DND-41 (cell line): ENCODE measurements at places on chromosomes 16 and 17.

GRCh38 chr17:13508896-13509295 is 92.8 kb downstream of the HS3ST3A1 start:
- H3K4me1 ChIP-seq, result no peaks in the 10 kb centered on the region
- no peaks in the 10 kb centered on the region for H3K36me3 ChIP-seq
- no peak for DNase-seq
- H3K27ac ChIP-seq, result no peak overlapping the region
- H3K4me3 ChIP-seq, result no peak overlapping the region

DNA sequence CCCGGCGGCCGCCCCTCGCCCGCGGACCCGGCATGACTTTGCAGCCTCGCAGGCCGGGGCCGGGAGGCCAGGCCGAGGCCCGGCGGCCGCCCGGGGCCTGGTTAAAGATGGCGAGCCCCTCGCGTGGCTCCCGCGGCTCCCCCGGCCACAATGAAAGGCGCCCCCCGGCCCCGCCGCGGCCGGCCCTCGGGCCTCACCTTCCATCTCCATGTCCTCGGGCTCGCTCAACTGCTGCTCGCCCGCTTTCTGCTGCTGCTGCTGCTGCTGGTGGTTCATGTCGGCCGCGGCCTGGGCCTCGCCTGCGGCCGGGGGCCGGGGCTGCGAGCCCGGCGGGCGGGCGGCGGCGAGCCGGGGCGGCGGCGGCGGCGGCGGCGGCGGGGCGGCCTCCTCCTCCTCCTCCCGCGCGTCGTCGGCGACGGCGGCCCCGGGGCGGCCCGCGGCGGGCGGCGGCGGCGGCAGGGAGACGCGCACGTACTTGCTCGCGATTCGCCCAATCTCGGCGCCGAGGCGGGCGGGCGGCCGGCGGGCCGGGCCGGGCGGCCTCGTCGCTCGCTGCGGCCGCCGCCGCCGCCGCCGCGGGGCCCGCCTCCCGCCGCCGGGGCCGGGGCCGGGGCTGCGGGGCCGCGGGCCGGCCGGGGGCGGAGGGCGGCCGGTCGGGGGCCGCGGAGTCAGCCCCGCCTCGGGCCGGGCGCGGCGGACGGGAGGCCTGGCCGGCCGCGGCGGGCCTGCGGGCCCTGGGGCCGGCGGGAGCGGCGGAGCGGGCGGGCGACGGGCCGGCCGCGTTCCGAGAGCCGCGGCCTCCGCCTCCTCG is 491 bp downstream of the USP7 start:
- peaks cover 51% of the 10 kb centered on the region for H3K4me1 ChIP-seq
- H3K27ac ChIP-seq, result peak overlapping the region; percentile 84
- peak overlapping the region; percentile 74 for H3K4me3 ChIP-seq
- H3K36me3 ChIP-seq, result peaks cover 14% of the 10 kb centered on the region; the same call in 1 of the 2 replicates
- no peak for DNase-seq

DNA sequence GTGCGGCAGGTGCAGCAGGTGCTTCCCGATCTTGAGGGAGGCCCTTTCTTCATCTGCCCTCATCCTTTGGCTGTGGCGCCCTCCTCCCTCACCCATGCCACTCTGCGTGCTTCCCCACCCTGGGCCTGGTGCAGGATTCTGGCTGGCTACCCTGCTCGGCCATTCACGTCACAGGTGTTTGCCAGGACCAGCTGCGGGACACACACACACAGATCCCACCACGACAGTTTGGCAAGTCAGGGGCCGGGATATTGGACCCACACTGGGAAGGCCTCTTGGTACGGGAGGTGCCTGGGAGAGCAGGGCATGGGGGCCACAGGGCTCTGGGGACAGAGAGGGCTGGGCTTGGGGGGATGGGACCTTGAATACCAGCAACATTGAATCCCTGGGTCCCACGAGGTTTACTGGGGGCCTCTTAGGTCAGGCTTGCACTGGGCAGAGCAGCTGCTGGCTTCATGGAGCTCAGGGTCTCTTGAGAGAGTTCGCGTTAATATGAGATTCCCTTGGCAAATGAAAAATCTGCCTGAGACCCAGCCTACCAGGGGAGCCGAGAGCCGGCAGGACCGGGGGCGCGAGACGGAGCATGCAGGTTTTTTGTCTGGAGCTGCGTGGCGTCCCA is 15.1 kb downstream of the ADCY7 start:
- no peaks in the 10 kb centered on the region for H3K4me1 ChIP-seq
- DNase-seq, result no peak
- H3K4me3 ChIP-seq, result no peak overlapping the region
- no peaks in the 10 kb centered on the region for H3K27me3 ChIP-seq
- no peaks in the 10 kb centered on the region for H3K36me3 ChIP-seq
- no peak overlapping the region for H3K27ac ChIP-seq

- H3K27ac ChIP-seq, result no peak overlapping the region
- H3K4me3 ChIP-seq, result no peak overlapping the region
- no peaks in the 10 kb centered on the region for H3K36me3 ChIP-seq
- peak; percentile 32 for DNase-seq
- H3K27me3 ChIP-seq, result no peaks in the 10 kb centered on the region
- no peaks in the 10 kb centered on the region for H3K4me1 ChIP-seq
These were observed 12.3 kb downstream of the LRRC3C start for GRCh38 chr17:39939588-39940419.

GRCh38 chr17:19334331-19334730 is 28.2 kb downstream of the B9D1 start:
- H3K27me3 ChIP-seq, result peaks cover 34% of the 10 kb centered on the region
- H3K4me3 ChIP-seq, result no peak overlapping the region
- no peaks in the 10 kb centered on the region for H3K4me1 ChIP-seq
- no peak overlapping the region for H3K27ac ChIP-seq
- no peaks in the 10 kb centered on the region for H3K36me3 ChIP-seq

DNA sequence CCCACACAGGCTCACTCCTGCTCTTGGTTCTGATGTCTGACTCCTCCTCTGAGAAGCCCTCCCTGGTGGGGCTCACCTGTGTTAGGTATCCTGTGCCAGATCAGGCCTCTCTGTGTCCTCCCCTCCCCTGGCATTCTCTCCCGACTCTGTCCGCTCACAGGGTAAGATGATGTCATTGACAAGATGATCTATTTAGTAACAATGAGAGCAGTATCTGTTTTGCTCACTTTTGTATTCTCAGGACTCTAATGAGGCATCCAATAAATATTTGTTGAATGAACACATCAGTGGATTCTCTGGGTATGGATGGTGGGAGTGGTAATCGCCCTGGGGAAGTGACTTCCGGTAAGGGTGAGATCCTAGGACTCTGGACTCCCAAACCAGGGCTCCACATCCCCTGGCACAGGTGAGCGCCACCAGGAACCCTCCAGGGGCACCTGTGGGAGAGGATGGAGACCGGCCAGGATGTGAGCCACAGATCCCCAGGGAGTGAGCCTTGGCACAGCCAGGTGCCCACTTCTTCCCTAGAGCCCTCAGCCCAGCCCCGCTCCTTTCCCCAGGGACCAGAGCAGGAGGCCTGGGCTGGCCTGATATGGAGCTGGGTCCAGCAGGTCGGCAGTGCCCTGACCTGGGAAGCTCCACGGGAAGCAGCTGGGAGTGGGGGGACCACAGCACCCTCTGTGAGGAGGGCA is 5.4 kb upstream of the HAP1 start:
- no peak overlapping the region for H3K27ac ChIP-seq
- peaks cover 7% of the 10 kb centered on the region for H3K4me1 ChIP-seq
- no peaks in the 10 kb centered on the region for H3K36me3 ChIP-seq
- H3K27me3 ChIP-seq, result no peaks in the 10 kb centered on the region
- DNase-seq, result no peak

GRCh38 chr17:72977771-72978417 is 114.6 kb downstream of the SLC39A11 start:
- no peaks in the 10 kb centered on the region for H3K4me1 ChIP-seq
- DNase-seq, result no peak
- no peaks in the 10 kb centered on the region for H3K36me3 ChIP-seq
- H3K4me3 ChIP-seq, result no peak overlapping the region

GRCh38 chr17:49518346-49519078 is 23.4 kb downstream of the NGFR start:
- no peak for DNase-seq
- H3K4me1 ChIP-seq, result no peaks in the 10 kb centered on the region
- H3K27ac ChIP-seq, result no peak overlapping the region
- H3K4me3 ChIP-seq, result no peak overlapping the region

DNA sequence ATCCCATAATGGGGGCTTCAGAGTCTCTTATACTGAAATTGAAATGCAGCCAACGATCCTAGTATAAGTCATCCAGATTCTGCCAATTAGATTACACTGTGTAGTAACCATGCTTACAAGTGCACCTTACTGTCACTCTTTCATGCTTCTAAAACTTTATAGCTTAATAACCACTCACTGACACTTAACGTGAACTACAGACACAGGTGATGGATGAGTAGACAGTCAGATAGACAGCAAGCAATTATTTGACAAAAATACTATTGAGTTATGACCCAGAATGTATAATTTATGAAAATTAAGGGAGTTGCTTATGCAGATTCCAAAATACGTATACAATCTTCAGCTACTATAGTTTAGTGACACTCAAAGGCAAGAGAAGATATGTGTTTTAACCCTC is 6.3 kb downstream of the CDH8 start:
- no peak overlapping the region for H3K27ac ChIP-seq
- no peaks in the 10 kb centered on the region for H3K27me3 ChIP-seq
- no peak for DNase-seq
- no peaks in the 10 kb centered on the region for H3K36me3 ChIP-seq
- H3K4me1 ChIP-seq, result no peaks in the 10 kb centered on the region

- H3K4me3 ChIP-seq, result peak overlapping the region; percentile 70
- H3K36me3 ChIP-seq, result peaks cover 7% of the 10 kb centered on the region; the same call in 1 of the 2 replicates
- H3K27ac ChIP-seq, result peak overlapping the region; percentile 85
- DNase-seq, result peak; percentile 90
- H3K27me3 ChIP-seq, result no peaks in the 10 kb centered on the region
- peaks cover 25% of the 10 kb centered on the region for H3K4me1 ChIP-seq
These were observed 1.8 kb downstream of the HSD17B1 start for GRCh38 chr17:42554250-42555121.

DNA sequence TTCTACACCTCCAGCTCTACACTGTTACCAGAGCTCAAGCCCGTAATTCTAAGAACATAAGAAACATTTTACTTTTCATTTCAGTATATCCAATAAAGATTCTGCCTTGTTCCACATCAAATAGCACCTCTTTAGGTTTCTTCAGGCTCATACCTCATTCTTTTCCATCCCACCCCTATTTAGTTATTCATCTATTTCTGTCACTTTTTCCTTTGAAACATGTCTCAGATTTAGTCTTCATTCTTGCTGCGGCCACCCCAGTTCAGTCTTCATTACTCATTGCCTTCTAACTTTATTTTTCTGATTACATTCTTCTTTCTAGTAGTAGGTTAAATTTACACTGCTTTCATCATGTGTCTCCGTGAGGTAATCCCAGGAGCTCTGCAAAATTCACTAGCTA is 33.5 kb downstream of the PPM1E start:
- DNase-seq, result no peak
- H3K36me3 ChIP-seq, result no peaks in the 10 kb centered on the region
- H3K4me1 ChIP-seq, result peaks cover 4% of the 10 kb centered on the region; the same call in 1 of the 2 replicates
- H3K27ac ChIP-seq, result no peak overlapping the region
- H3K27me3 ChIP-seq, result peaks cover 3% of the 10 kb centered on the region

GRCh38 chr16:25260416-25260815 is 2.8 kb upstream of the ZKSCAN2 start:
- H3K27me3 ChIP-seq, result no peaks in the 10 kb centered on the region
- no peak overlapping the region for H3K27ac ChIP-seq
- peaks cover 37% of the 10 kb centered on the region for H3K36me3 ChIP-seq

GRCh38 chr17:65409381-65409780 is 152.1 kb downstream of the AXIN2 start:
- H3K27me3 ChIP-seq, result no peaks in the 10 kb centered on the region
- no peak overlapping the region for H3K4me3 ChIP-seq
- H3K27ac ChIP-seq, result no peak overlapping the region
- no peaks in the 10 kb centered on the region for H3K36me3 ChIP-seq

DNA sequence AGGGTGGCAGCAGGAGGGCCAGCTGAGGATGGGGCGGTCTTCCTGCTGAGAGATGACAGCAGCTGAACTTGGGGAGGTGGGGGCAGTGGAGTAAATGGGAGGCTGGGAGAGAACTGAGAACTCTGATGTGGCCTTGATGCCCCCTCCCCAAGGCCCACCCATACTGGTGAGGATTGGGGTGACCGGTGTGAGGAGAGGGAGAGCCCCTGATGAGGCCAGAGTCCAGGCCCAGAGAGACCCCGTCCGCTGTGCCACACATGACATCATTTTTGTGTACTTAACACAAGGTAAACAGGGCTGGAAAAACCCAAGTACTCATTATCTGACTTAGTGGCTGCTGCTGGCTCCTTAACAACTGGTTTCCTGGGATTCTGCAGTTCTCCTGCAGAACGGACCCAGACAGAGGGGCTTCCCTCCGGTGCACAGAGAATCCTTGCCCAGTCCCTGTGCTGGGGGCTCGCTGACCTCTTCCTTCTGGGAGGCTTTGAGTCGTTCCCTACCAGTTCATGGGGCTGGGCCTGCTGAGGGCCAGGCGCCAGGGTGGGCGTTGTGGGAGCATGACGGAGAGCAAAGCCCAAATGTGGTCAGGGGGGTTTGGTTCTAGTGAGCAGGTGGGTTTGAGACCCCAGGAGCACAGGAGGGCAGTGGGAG is 207.6 kb downstream of the RAB11FIP4 start:
- H3K27ac ChIP-seq, result no peak overlapping the region
- no peak for DNase-seq
- no peaks in the 10 kb centered on the region for H3K36me3 ChIP-seq
- no peak overlapping the region for H3K4me3 ChIP-seq

DNA sequence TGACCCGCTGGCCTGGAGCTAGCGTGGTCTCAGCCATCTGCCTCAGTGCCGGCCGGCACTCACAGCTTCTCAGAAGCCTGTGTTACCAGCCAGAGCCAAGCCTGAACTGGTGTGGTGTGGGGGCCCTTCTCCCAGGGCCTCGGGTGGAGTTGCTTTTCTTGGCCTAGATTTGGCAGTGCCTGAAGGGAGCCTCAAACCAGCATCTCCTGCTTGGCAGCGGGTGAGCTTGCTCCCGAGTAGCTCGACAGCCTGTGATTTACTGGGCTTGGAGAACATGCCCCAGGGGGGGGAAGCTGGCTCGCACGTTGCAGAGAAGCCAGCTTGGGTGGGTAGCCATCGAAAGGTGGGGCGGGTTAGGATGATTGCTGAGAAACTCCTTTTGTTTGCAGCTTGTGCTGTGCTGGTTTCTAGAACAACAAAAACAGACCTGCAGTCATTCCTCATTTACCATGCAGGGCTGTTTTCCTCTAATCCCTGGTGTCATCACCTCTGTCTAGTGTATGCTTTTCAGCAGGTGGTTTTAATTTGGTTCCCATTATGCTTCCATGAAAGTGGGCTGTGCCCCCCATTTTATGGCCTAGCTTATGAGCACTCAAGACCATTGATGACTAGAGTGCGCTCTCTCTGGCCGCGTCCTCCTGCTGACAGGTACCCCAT is 42.2 kb downstream of the TBCD start:
- peaks cover 58% of the 10 kb centered on the region for H3K36me3 ChIP-seq
- no peak for DNase-seq
- no peaks in the 10 kb centered on the region for H3K27me3 ChIP-seq
- H3K27ac ChIP-seq, result no peak overlapping the region
- no peaks in the 10 kb centered on the region for H3K4me1 ChIP-seq
